ENCODE measurements at places on chromosomes 13 and 19. TPM values are rescaled to one million over a fixed set of nuclear protein-coding genes. Genes with fewer than 3 reads are reported as not detected.

The DNASE2 gene
- polyA plus RNA-seq, result 13.6 TPM

The ZNF667 gene
- 8.8 TPM for polyA plus RNA-seq

The PDX1 gene
- not detected for polyA plus RNA-seq

The EBI3 gene
- 1.4 TPM for polyA plus RNA-seq

DNA sequence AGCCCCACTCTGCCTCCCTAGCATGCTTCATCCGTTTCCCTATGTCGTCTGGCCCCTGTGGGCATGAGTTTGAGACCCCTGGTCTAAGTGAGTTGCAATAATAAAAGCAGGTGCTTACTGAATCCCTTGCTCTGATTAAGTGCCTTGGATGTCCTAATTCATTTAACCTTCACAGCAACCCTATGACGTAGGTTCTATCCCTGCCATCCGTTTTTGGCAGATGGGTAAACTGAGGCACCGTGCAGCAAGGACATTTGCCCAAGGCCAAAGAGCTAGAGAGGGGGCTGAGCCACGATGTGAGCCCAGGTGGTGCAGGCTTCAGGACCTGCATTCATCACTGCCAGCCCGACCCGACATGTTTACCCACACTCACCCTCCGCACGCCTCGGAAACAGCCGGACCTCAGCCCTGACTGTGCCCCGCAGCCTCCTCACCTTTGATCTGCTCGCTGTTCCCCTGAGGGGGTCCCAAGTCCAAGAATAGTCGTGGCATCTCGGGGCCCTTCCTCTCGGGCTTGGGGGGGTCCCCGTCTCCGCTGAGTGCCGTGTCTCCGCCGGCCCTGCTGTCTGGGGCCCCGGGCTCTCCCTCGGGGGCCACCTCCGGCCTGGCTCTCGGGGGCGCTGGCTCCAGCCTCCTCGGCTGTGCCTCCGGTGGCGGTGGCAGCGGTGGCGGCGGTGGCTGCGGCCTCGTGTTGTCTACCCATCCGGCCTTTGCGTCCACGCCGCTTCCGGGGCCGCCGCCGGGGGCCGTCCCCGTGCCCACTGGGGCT is 14.5 kb downstream of the LMTK3 start:
- peaks cover 14% of the 10 kb centered on the region for H3K4me1 ChIP-seq
- H3K36me3 ChIP-seq, result no peaks in the 10 kb centered on the region
- no peak overlapping the region for H3K4me3 ChIP-seq
- no peaks in the 10 kb centered on the region for H3K27me3 ChIP-seq
- no peak overlapping the region for H3K27ac ChIP-seq

GRCh38 chr13:44142540-44142867 is 231.1 kb upstream of the SERP2 start:
- H3K27me3 ChIP-seq, result no peaks in the 10 kb centered on the region
- no peak overlapping the region for H3K4me3 ChIP-seq
- H3K36me3 ChIP-seq, result no peaks in the 10 kb centered on the region
- no peak for DNase-seq
- H3K4me1 ChIP-seq, result peaks cover 7% of the 10 kb centered on the region

GRCh38 chr13:78719367-78719766 is 60.4 kb upstream of the OBI1 start:
- no peak overlapping the region for H3K4me3 ChIP-seq
- no peaks in the 10 kb centered on the region for H3K36me3 ChIP-seq
- H3K27ac ChIP-seq, result no peak overlapping the region
- no peaks in the 10 kb centered on the region for H3K4me1 ChIP-seq
- no peaks in the 10 kb centered on the region for H3K27me3 ChIP-seq

DNA sequence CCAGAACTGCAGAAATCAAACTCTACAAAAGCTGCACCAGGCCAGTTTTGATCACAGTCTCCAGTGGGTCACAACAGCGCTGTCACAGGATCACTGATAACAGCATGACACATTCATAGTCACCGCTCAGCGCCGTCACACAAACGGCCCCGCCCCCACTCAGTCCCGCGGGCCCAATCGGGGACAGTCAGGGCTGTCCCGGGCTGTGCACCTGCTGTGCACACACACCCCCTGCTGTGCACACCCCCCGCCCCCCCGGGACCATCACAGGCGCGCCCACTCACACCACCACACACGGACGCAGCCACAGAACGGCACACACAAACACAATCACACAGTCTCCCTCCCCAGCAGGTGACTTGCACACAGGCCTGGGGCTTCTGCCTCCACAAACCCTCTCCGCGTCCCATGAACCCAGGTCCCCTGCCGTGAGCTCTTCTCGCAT is 435 bp upstream of the ZNF382 start:
- peak overlapping the region; percentile 92 for H3K27ac ChIP-seq
- peak; percentile 92 for DNase-seq
- H3K4me1 ChIP-seq, result peaks cover 15% of the 10 kb centered on the region
- no peaks in the 10 kb centered on the region for H3K36me3 ChIP-seq

DNA sequence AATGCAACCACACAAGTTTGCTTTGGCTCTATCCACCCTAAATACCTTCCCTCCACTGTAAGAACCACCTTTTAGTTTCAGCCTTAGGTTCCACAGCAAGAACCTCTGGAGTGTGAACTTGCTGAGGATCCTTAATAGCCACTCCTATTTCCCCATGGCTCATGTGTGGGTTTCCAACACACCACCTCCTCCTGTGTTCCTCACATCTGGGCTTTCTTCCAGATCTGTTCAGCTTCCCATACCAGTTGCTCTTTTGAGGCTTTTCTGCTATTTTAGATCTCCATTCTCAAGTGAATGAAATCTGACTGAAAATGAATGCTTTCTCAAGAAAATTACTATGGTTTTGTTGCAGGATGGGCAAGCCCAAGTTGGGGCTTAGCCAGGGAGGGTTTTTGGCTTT is 104.8 kb upstream of the MIR17HG start:
- H3K36me3 ChIP-seq, result no peaks in the 10 kb centered on the region
- H3K27ac ChIP-seq, result no peak overlapping the region
- H3K4me3 ChIP-seq, result no peak overlapping the region
- DNase-seq, result no peak

GRCh38 chr13:23988546-23989122 is 91.3 kb upstream of the C1QTNF9B start:
- no peaks in the 10 kb centered on the region for H3K36me3 ChIP-seq
- no peaks in the 10 kb centered on the region for H3K27me3 ChIP-seq
- no peak overlapping the region for H3K4me3 ChIP-seq

DNA sequence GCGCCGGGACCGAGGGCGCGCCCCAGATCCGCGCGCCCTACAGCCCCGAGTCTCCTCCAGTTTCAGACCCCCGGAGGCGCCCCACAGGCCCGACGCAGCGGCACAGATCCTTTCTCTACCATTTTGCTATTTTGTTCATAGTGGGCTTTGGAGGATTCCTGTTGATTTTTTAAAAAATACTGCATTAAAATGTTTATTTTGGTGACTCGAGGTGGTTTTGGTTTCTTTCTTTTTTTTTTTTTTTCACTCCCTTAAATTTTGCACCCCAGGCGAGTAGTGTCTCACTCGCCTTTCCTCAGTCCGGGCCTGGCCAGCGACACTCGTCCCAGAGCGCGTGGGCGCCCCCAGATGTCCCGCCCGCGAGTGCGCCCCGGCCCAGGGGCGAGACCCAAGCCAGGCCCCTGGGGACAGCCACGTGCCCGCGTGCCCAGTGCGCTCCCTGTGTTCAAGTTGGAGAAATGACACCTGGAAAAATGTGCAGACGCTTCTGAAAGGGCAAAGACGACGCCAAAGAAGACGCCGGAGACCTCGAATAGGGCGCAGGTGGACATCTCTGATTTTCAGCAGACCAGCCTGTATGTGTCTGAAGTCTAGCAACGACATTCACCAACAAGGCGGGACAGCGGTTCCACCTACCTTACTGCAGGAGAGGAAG is 471 bp upstream of the INSR start:
- no peaks in the 10 kb centered on the region for H3K27me3 ChIP-seq
- H3K27ac ChIP-seq, result no peak overlapping the region
- peaks cover 18% of the 10 kb centered on the region for H3K4me1 ChIP-seq
- no peaks in the 10 kb centered on the region for H3K36me3 ChIP-seq

GRCh38 chr13:20378721-20379120 is 146.6 kb upstream of the GJB6 start:
- H3K4me1 ChIP-seq, result no peaks in the 10 kb centered on the region
- H3K36me3 ChIP-seq, result no peaks in the 10 kb centered on the region
- no peaks in the 10 kb centered on the region for H3K27me3 ChIP-seq
- no peak overlapping the region for H3K4me3 ChIP-seq
- no peak overlapping the region for H3K27ac ChIP-seq
- DNase-seq, result no peak

- H3K27me3 ChIP-seq, result no peaks in the 10 kb centered on the region
- H3K27ac ChIP-seq, result no peak overlapping the region
- no peaks in the 10 kb centered on the region for H3K4me1 ChIP-seq
- no peak overlapping the region for H3K4me3 ChIP-seq
- DNase-seq, result no peak
- H3K36me3 ChIP-seq, result no peaks in the 10 kb centered on the region
These were observed 11.3 kb downstream of the DCAF15 start for GRCh38 chr19:13963603-13964105.

GRCh38 chr13:45718063-45718462 is 15.9 kb downstream of the CBY2 start:
- H3K4me3 ChIP-seq, result no peak overlapping the region
- H3K27ac ChIP-seq, result no peak overlapping the region
- no peak for DNase-seq
- no peaks in the 10 kb centered on the region for H3K4me1 ChIP-seq
- no peaks in the 10 kb centered on the region for H3K36me3 ChIP-seq
- no peaks in the 10 kb centered on the region for H3K27me3 ChIP-seq

DNA sequence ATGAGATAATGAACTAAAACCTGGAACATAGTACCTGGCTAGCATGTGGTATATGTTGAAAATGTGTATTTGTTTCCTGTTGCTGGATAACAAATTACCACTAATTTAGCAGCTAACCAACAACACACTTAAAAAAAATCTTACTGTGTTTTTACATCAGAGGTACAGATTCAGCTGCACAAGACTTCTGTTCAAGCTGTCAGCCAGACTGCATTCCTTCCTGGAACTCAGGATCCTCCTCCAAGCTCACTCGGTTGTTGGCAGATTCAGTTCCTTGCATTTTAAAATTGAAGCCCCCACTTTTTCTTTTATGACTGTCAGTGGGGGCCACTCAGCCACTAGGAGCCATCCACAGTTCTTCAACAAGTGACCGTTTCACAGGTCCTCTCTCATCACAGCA is 246.9 kb upstream of the DACH1 start:
- no peak overlapping the region for H3K4me3 ChIP-seq
- no peaks in the 10 kb centered on the region for H3K36me3 ChIP-seq
- H3K27ac ChIP-seq, result no peak overlapping the region
- H3K4me1 ChIP-seq, result no peaks in the 10 kb centered on the region
- DNase-seq, result no peak

GRCh38 chr19:1750343-1751021 is 2.8 kb upstream of the ONECUT3 start:
- no peak for DNase-seq
- no peaks in the 10 kb centered on the region for H3K36me3 ChIP-seq
- H3K27me3 ChIP-seq, result peaks cover 81% of the 10 kb centered on the region
- peaks cover 12% of the 10 kb centered on the region for H3K4me1 ChIP-seq
- no peak overlapping the region for H3K4me3 ChIP-seq

- H3K4me1 ChIP-seq, result no peaks in the 10 kb centered on the region
- DNase-seq, result peak; percentile 27
- H3K4me3 ChIP-seq, result no peak overlapping the region
- no peaks in the 10 kb centered on the region for H3K27me3 ChIP-seq
- no peak overlapping the region for H3K27ac ChIP-seq
- H3K36me3 ChIP-seq, result no peaks in the 10 kb centered on the region
These were observed 329.9 kb downstream of the FOXO1 start for GRCh38 chr13:40336228-40337221.

DNA sequence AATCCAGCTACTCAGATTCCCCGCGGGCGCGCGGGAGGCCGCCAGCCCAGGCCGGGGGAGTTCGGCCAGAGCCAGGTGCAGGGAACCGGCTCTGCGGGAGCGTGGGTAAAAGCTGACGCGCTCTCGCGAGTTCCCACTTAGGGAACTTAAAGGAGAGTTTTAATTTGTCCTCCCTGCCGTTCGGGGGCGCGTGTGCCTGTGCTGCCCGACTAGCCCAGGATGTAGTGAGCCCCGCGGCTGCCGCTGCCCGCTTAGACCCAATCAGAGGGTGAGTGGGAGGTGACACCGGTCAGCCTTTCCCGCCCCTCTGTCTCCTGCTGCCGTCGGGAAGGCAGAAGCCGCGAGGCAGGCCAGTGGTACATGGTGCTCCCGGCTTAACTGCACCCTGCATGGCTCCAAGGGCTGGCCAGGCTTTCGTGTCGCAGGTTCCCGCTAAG is 36.0 kb upstream of the NEK3 start:
- no peaks in the 10 kb centered on the region for H3K27me3 ChIP-seq
- DNase-seq, result peak; percentile 92
- peaks cover 11% of the 10 kb centered on the region for H3K4me1 ChIP-seq

- no peaks in the 10 kb centered on the region for H3K36me3 ChIP-seq
- DNase-seq, result no peak
- no peak overlapping the region for H3K4me3 ChIP-seq
- no peaks in the 10 kb centered on the region for H3K4me1 ChIP-seq
- H3K27me3 ChIP-seq, result no peaks in the 10 kb centered on the region
These were observed 17.4 kb upstream of the MLLT1 start for GRCh38 chr19:6297202-6297601.

GRCh38 chr13:66509175-66509574 is 721.0 kb downstream of the PCDH9 start:
- no peak overlapping the region for H3K27ac ChIP-seq
- H3K36me3 ChIP-seq, result no peaks in the 10 kb centered on the region
- H3K4me3 ChIP-seq, result no peak overlapping the region

- DNase-seq, result no peak
- no peaks in the 10 kb centered on the region for H3K36me3 ChIP-seq
- no peak overlapping the region for H3K27ac ChIP-seq
These were observed 4.7 kb downstream of the DNMT1 start for GRCh38 chr19:10190026-10190425.

- peak overlapping the region; percentile 44 for H3K27ac ChIP-seq
- no peak for DNase-seq
- no peak overlapping the region for H3K4me3 ChIP-seq
- peaks cover 4% of the 10 kb centered on the region for H3K4me1 ChIP-seq
- no peaks in the 10 kb centered on the region for H3K36me3 ChIP-seq
- peaks cover 29% of the 10 kb centered on the region for H3K27me3 ChIP-seq
These were observed 1.6 kb upstream of the TNNI3 start for GRCh38 chr19:55158848-55159749.

- no peak overlapping the region for H3K4me3 ChIP-seq
- no peaks in the 10 kb centered on the region for H3K36me3 ChIP-seq
- no peak for DNase-seq
- H3K4me1 ChIP-seq, result no peaks in the 10 kb centered on the region
- no peaks in the 10 kb centered on the region for H3K27me3 ChIP-seq
These were observed 35.9 kb downstream of the MAU2 start for GRCh38 chr19:19356500-19356899.

GRCh38 chr13:98026457-98026857 is 73.0 kb downstream of the IPO5 start:
- DNase-seq, result no peak
- H3K27me3 ChIP-seq, result no peaks in the 10 kb centered on the region
- no peak overlapping the region for H3K4me3 ChIP-seq
- no peak overlapping the region for H3K27ac ChIP-seq
- H3K36me3 ChIP-seq, result no peaks in the 10 kb centered on the region

- H3K27ac ChIP-seq, result no peak overlapping the region
- no peak for DNase-seq
- H3K36me3 ChIP-seq, result no peaks in the 10 kb centered on the region
- no peaks in the 10 kb centered on the region for H3K27me3 ChIP-seq
These were observed 796.9 kb downstream of the SLITRK1 start for GRCh38 chr13:83085186-83085900.

All from adrenal gland (tissue), 19 donors.